Ovary (tissue), 10 donors: ENCODE measurements at places on chromosomes 2 and 18.

DNA sequence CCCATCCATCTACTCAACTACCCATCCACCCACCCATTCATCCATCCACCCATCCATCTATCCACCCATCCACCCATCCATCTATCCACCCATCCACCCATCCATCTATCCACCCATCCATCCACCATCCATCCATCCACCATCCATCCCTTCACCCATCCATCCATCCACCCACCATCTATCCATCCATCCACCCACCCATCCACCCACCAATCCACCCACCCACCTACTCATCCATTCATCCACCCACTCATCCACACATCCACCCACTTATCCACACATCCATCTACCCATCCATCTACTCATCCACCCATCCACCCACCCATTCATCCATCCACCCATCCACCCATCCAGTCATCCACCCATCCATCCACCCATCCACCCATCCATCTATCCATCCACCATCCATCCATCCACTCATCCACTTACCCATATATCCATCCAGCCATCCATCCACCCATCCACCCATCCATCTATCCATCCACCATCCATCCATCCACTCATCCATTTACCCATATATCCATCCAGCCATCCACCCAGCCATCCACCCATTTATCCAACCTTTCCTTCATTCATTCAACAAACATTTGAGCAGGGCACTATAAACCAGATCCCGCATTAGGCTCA lies 2.1 kb upstream of the NGEF start:
- no peak for DNase-seq

GRCh38 chr2:52939250-52939649 lies 828.4 kb upstream of the CHAC2 start:
- DNase-seq = no peak

DNA sequence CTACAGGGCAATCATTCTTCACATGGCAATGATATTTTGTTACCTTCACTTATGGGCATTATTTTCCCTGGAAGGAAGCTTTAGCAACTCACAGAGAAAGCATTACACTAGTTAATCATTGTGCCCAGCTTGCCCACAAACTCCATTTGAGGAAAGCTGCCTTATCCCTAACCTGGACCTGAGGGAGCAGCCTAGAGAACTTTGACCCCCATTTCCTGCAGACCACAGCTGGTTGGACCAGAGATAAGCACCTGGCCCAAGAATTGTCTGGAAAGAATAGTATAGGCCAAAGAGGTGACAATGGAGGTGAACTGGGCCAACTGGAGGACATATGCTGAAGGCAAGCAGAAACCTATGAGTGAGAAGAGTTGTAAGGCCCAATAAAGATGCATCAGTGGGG lies 48.4 kb upstream of the SESTD1 start:
- no peak for DNase-seq

DNA sequence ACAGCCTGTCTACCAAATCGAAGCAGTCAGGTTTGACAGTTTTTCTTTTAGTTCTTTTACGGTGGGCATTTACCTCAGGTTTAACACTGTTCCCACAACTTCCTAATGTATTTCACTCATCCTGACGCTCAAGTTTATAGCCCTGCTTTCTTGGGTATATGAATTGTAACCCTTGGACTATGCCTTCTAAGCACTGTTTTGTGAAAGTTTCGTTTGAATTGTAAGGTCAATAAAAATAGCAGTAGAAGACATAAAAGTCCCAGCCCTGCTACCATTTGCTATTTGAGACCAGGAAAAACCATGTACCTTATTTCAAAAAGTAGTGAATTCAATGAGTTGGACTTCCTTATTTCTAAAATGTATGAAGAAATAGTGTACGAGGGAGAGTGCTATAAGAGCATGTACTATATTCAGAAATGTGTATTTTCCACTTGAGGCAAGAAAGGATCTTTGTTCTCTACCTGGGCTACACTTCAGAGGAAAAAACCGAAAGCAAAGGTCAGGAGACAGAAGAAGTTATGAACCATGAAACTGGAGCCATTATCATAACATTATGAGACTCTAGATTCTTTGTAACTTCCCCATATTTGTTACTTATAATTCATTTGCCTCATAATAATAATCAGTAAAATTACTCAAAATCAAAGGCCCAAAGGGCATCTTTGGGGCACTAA lies 1.9 kb upstream of the ZC3H15 start:
- no peak for DNase-seq

GRCh38 chr2:142545036-142545435 lies 332.4 kb upstream of the KYNU start:
- no peak for DNase-seq

- DNase-seq = no peak
These were observed 584.6 kb upstream of the KLHL29 start for GRCh38 chr2:22800412-22800811.

- no peak for DNase-seq
These were observed 2158.6 kb upstream of the PIK3C3 start for GRCh38 chr18:39796393-39796792.
